ENCODE measurements at places on chromosomes 1 and 21.

DNA sequence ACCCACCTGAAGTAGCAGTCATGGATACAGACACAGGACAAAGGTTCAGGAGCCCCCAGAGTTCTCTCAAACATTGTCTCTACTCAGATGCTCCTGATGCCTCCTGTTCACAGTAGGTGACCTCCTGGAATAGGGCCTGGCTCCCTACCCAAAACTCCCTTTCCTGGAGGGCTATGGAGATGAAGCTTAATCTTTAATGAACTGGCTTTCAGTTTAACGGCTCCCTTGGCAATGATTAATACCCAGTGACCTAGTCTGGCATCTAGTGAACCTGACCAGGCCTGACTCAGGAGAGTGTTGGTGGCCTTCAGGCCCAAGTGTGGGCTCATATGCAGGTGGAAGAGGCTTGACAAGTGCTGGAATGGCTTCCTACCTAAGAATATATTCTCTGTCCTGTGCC, 65.2 kb upstream of the TRABD2B start:
- DNase-seq, result no peak

DNA sequence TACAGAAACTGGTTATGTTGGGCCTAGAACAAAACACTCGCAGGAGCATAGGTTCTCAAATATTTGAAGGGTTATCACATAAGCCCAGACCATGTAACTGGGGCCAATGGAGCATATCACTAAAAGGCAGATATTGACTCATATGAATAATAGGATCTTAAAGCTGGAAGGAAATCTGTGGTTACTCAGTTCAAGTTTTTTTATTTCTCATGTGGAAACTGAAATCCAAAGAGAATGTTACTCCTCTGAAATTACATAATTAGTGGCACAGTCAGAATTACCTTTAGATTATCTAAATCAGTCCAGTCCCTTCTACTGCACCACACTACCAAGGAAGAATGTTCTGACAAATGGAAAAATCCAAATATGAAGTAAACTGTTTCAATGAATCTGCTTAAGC, 12.0 kb downstream of the SLAMF8 start:
- no peak for DNase-seq

- DNase-seq, result no peak
Observed at GRCh38 chr1:167635156-167635648, 5.2 kb downstream of the RCSD1 start.

DNA sequence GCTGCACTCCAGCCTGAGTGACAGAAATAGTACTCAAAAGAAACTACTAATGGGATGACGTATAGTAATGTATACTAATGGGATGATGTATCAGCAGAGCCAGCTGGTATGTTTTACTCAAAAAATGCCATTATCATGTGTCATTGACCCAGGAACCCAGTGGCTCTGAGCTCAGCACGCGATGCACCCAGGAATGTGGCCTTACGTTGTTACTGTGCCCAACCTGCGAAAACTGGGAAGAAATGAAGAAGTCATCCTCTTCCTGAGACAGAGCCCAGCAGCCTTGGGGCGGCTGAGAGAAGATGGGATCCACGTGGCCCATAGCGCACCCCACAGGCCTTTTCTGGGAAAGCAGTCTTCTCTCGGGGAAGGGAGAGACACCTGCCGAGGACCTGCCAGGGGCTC, 8.8 kb downstream of the UBE2J2 start:
- no peak for DNase-seq

DNA sequence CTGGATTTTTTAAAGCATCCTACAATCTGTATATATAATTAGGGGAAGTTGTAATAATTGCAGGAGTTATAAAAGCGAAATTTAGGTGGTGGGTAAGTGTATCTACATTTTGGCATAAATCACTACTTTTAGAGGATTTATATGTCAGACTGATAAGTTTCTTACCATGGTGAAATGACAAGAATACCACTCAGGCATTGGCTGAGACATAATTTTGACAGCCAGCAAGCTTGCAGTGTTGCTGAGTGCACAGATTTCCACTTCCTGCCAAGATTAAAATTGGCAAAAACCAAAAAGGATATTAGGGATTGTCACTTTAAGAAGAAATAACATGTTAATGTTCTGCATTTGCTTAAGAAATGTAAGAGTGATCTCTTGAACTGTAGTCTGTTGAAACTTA, 28.2 kb downstream of the NFIA start:
- DNase-seq, result no peak

DNA sequence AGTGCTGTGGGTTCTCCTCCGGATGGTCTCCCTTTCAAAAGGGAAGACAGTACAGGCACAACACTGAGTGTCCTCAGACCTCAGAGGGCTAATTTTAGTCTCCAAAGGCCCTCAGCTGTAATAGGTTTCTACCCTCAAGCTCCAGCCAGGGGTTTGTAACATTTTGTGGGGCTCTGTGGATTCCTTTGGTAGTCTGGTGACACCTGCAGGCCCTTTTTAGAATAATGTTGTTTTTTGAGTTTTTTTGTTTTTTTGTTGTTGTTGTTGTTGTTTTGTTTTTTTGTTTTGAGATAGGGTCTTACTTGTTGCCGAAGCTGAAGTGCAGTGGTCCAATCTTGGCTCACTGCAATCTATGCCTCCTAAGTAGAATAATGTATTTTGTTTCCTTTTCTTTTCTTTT, 15.0 kb upstream of the TMEM201 start:
- DNase-seq, result no peak

DNA sequence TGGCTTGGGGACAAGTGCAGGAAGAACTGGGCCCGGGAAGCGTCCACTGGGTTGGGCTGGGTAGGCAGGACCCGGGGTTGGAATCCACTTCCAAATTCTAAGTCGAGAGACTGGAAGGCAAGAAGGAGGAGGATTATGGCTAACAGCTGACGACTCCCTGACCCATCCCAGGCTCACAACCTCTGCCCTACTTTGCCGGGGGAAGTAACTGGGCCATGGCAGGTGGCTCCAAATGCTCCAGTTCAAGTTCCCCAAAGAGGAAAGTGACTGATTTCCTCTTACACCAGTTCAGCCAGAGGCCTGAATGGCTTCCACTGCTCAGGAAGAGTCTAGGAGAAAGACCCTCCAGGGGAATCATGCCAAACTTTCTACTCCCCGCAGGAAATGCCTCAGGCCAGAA, 11.4 kb downstream of the EMC1 start:
- no peak for DNase-seq

GRCh38 chr21:21460979-21461378, 462.8 kb downstream of the NCAM2 start:
- no peak for DNase-seq

GRCh38 chr1:102970496-102971078, 137.7 kb downstream of the COL11A1 start:
- peak; percentile 9 for DNase-seq

DNA sequence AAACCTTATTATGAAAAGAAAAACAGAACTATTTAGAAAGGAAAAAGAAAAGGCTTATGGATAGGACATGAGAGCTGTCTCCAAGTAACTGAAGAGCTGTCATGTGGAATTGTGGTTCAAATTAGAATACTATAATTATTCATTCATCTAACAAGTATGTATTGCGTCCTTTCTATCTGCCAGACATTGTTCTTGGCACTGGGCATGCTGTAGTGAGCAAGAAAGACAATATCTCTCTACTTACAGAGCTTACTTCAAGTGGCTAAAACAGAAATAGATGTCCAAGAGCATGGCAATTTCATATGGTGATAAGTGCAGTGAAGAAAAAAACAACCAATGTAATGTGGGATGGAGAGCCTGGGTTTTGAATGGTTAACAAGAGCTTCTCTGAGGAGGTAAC, 413.0 kb downstream of the DPYD start:
- no peak for DNase-seq

DNA sequence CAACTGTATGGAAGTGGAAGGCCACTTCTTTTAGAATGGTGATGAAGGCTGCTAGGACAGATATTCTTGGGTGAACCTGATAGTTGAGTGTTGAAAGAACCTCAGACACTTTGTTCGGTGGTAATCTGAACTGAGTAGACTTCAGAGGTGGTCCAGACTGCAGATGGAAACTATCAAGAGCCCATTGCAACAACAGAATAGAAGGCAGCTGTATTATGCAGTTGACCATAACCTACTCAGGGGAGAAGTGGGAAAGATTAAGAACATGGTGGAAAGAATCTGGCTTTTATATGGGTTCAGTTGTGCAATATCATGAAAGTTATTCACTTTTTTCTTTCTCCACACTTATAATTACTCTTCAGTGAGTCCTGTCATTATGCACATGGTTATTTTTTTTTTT, 194.0 kb downstream of the KCNK2 start:
- no peak for DNase-seq

- DNase-seq, result no peak
Observed at GRCh38 chr1:247362153-247362552, 30.5 kb upstream of the ZNF496 start.

GRCh38 chr1:235822685-235823084, 44.0 kb downstream of the LYST start:
- no peak for DNase-seq

DNA sequence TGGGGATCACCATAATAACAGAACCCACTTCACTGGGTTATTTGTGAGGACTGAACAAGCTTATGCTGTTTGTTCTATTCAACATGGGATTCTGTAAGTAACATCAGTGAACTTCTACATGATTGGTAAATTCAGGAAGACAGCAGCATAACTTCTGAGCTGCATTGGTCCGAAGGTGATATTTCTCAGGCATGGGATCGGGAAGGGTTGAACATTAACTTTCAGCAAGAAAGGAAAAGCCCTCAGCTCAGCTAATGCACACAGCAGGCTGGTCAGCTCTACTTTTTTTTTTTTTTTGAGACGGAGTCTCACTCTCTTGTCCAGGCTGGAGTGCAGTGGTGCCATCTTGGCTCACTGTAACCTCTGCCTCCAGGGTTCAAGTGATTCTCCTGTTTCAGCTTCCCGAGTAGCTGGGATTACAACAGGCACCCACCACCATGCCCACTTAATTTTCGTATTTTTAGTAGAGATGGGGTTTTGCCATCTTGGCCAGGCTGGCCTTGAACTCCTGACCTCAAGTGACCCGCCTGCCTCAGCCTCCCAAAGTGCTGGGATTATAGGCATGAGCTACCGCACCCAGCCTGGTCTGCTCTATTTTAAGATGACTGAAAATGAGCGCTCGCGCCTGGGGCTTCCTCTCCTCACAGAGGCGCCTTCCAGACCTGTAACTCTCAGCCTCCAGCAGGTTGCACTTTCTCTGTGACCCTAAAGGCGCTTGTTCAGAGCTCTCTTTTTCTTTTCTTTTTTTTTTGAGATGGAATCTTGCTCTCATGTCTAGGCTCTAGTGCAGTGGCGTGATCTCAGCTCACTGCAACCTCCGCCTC, 42.2 kb downstream of the ECE1 start:
- no peak for DNase-seq

DNA sequence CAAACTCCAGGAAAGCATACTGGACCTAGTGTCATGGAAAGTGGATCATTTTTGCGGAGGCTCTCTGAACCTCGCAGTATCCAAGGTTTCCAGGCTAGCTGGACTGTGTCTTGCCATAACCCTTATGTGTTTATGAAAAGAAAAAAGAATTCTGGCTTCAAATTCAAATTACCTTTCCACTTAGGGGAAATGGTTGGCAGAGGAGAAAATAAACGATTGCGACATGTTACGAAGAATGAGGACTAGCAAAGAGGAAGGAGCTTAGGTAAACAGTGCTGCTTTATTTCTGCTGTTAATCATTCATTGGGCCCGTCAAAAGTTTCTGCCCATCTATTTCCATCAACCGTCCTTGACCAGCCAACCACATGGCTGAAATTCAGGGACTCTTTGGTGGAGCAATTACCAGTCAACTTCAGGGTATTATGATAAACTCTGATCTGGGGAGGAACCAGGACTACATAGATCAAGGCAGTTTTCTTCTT, at the start of gene C4BPA:
C4BPA (plus strand) TSS at position 342 of the 482 bp plus-strand sequence. CDS start 8,793 bp downstream, outside the sequence.
- DNase-seq, result no peak

DNA sequence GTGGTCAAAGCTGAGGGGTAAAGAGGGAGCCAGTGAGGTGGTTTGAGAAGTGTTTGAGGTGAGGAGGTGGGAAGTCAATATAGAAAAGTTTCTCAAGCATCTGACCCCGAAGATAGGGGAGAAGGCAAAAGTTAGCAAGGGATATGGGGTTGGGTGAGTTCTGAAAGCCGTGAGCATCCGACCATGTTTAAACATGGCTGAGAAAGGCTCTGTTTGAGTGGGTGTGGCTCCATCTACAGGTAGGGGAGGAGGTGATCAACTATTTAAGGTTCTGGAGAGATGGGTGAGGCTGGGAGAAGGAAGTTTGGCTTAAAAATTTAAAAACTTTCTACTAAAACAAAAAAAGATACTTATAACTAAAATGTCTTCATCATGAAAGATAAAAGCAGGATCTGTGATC, 273.8 kb downstream of the KCNJ6 start:
- DNase-seq, result peak; percentile 23

GRCh38 chr21:36125512-36126207, 9.2 kb upstream of the CBR3 start:
- DNase-seq, result peak; percentile 14

GRCh38 chr1:25008192-25008485, 78.1 kb upstream of the RUNX3 start:
- no peak for DNase-seq

DNA sequence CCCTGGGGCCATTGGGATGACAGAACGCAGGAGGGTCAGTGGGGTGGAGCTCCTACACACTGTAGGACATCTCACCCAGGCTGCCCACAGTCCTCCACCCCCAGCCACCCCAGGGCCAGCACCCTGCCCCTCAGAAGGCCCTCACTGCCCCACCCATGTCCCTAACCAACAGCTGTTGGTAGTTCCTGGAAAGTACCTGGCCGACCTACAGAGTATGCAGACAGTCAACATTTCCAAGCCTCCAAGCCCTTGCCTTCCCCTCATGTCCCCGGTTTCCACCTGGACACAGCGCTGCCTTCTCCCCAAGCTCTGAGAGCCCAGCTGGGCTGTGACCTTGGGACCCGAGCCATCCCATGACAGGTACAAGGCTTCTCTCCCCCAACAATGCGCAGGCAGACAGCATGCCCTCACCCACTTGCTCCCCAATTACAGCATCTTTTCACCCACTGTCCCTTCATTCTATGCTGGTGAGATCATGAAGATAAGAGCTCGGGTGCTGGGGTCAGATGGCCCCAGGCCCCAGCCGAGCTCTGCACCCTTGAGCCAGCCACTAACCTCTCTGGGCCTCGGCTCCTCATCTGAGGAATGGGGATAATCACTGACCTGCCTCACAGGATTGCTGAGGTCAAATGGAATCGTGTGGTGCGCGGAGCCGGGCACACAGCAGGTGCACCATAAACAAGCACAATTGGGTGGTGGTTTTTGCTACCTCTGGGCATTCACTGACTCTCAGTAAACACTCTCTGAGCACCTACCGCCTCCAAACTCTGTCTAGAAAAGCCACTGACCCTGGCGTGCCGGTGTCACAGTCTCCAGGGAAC, 11.2 kb downstream of the LAPTM5 start:
- no peak for DNase-seq

All from NCI-H526 treated with DMSO at 0.1 percent for 48 hours (cell line).